Spinal cord (tissue), 10 donors: ENCODE measurements at places on chromosomes 16 and 17.

- no peak for DNase-seq
- no peaks in the 10 kb centered on the region for H3K36me3 ChIP-seq
- H3K27me3 ChIP-seq = no peaks in the 10 kb centered on the region
- H3K27ac ChIP-seq = no peak overlapping the region
- H3K4me3 ChIP-seq = no peak overlapping the region
- H3K4me1 ChIP-seq = peaks cover 11% of the 10 kb centered on the region
Measured at GRCh38 chr17:51652529-51652928, 392.2 kb downstream of the UTP18 start.

DNA sequence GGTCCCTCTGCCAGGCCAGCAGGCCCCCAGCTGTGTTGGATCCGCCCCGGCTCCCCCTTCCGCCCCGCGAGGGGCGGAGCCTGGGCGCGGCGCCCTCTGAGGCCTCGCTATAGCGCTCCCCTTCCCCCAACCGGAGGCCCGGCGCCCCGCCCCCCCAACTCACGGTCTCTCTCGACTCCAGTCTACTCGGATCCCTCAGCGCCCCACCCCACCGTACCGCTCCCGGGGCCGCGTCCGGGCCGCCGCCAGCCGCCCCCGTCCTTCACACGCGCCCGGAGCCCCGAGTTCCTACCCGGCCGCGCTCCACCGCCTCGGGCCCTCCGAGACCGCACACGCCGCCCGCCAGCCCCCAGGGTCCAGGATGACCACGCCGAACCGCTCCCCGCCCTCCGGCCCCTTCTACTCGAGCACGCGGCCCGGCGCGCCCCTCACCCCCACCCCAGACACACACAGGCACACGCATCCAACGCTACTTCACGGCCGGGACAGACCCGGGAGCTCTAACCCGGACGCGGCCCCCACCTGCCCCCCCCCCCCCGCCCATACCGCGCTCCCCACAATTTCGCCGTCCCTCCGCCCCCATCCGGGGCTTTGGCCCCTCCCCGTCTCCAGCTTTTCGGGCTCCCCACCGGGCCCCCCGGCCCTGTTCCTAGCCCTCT lies 1.4 kb downstream of the PHF23 start:
- H3K27me3 ChIP-seq = no peaks in the 10 kb centered on the region
- peaks cover 45% of the 10 kb centered on the region for H3K4me1 ChIP-seq
- DNase-seq = peak; percentile 76

- DNase-seq = peak; percentile 92
- H3K4me3 ChIP-seq = peak within 1 kb of the TSS; percentile 31
- no peaks in the 10 kb centered on the region for H3K27me3 ChIP-seq
- peaks cover 32% of the 10 kb centered on the region for H3K4me1 ChIP-seq
- H3K36me3 ChIP-seq = no peaks in the 10 kb centered on the region
Measured at GRCh38 chr17:34254651-34255380, at the start of gene CCL2. Gene CCL2 (plus strand): TSS chr17:34255285. CDS start chr17:34255350, 65 bp downstream.

- H3K4me3 ChIP-seq = peak overlapping the region; percentile 61
- no peak overlapping the region for H3K27ac ChIP-seq
- H3K4me1 ChIP-seq = peaks cover 36% of the 10 kb centered on the region
- no peaks in the 10 kb centered on the region for H3K36me3 ChIP-seq
- peaks cover 14% of the 10 kb centered on the region for H3K27me3 ChIP-seq
- no peak for DNase-seq
Measured at GRCh38 chr16:49857423-49858181, 1.7 kb upstream of the ZNF423 start.

DNA sequence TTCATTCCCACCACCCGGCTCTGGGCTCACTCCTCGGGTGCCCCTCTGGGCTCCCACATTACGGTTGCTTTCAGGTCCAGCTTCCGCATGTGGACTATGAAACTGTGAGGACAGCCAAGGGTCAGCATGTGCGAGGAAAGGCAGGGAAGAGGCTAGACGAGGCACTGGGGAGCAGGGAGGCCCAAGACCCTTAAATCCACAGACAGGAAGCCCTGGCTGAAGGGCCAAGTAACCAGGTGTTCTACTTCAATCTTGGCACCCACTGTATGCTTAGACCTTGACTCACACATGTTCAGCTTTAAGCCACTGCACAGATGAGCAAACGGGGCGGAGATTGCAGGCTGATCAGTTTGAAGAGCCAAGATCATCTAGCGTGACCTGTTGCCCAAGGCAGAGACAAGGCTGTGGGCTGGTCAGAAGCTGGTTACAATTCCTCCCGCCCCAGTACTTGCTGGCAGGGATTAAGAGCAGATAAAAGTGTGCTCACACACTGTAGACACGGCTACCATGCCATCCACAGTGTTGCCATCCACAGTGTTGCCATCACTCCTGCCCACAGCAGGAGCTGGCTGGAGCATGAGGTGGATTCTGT lies at the start of gene CES4A:
Gene CES4A, plus strand, starts transcription at position 393 of the 592 bp plus-strand sequence. Its CDS starts 184 bp downstream, at position 577.
- H3K27me3 ChIP-seq = no peaks in the 10 kb centered on the region
- H3K4me3 ChIP-seq = no peak within 1 kb of the TSS
- DNase-seq = no peak
- H3K36me3 ChIP-seq = no peaks in the 10 kb centered on the region
- H3K4me1 ChIP-seq = no peaks in the 10 kb centered on the region

GRCh38 chr17:39151943-39152818 lies 744 bp upstream of the PLXDC1 start:
- peak; percentile 75 for DNase-seq
- peaks cover 38% of the 10 kb centered on the region for H3K4me1 ChIP-seq
- peak overlapping the region; percentile 90 for H3K27ac ChIP-seq
- peaks cover 11% of the 10 kb centered on the region for H3K27me3 ChIP-seq

- no peak for DNase-seq
- H3K4me3 ChIP-seq = peak overlapping the region; percentile 54
- peaks cover 60% of the 10 kb centered on the region for H3K4me1 ChIP-seq
- peak overlapping the region; percentile 52 for H3K27ac ChIP-seq
Measured at GRCh38 chr16:2008631-2009163, 924 bp downstream of the ZNF598 start.

- H3K4me3 ChIP-seq = no peak overlapping the region
- H3K27ac ChIP-seq = no peak overlapping the region
Measured at GRCh38 chr16:73285436-73286201, 237.7 kb upstream of the ZFHX3 start.

DNA sequence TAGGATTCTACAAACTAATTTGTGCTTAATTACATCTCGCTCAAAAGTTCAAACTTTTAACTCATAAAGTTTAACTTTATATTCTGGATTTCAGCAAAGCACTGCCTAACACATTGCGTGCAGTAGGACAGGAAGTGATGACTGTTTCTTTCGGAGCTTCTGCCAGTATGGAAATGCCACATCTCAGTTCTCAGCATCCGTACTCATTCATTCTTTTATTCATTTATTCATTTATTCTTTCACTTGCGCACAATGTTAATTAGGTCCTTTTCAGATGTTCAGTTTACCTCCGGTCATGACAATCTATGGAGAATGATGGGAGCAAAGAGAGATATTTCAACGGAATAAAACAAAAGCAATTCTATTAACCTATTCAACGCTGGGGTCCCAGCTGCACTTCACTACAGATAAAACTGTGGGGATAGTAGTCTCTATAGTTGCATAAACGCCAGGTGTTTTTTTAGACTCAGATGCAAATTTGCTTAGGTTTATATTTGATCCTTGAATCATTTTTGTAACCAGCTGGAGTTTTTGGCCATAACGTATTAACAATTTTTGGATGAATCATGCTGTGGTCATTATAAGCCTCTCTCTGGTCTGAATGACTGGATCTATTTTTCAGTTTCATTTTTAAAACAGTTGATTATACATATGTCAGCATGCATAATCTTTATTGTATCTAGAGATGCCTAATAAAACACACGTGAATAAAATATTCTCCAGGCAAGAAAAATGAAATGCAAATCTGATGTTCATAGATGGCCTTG lies 143.9 kb downstream of the KCNJ2 start:
- DNase-seq = no peak
- H3K36me3 ChIP-seq = no peaks in the 10 kb centered on the region
- no peaks in the 10 kb centered on the region for H3K27me3 ChIP-seq
- H3K4me1 ChIP-seq = no peaks in the 10 kb centered on the region
- H3K4me3 ChIP-seq = no peak overlapping the region

GRCh38 chr17:61669522-61669921 lies 78.5 kb upstream of the NACA2 start:
- H3K36me3 ChIP-seq = no peaks in the 10 kb centered on the region
- DNase-seq = no peak
- no peaks in the 10 kb centered on the region for H3K27me3 ChIP-seq
- no peaks in the 10 kb centered on the region for H3K4me1 ChIP-seq
- H3K27ac ChIP-seq = no peak overlapping the region
- H3K4me3 ChIP-seq = no peak overlapping the region

DNA sequence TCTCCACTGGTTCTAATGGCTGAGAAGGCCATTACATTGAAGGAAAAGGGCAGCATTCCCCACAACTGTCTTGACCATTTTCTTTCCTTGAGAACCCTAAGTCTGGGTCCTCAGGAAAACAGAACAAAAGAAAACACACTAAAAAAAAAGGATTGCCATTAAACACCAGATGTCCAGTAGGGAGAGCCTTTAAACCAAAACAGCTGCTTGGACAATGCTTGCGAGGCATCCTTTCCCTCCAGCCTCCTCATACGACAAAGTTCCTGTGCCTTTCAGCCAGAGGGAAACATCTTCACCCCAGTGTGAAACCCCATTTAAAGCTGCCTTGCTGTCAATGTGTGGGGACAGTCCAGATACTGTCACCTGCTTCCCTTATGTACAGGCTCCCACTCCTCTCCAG lies 74.3 kb downstream of the MMD start:
- H3K4me1 ChIP-seq = no peaks in the 10 kb centered on the region
- no peak for DNase-seq
- no peaks in the 10 kb centered on the region for H3K36me3 ChIP-seq
- H3K27ac ChIP-seq = no peak overlapping the region

GRCh38 chr17:72175787-72176515 lies 55.1 kb downstream of the SOX9 start:
- H3K27me3 ChIP-seq = no peaks in the 10 kb centered on the region
- DNase-seq = no peak
- H3K4me3 ChIP-seq = no peak overlapping the region
- H3K4me1 ChIP-seq = peaks cover 39% of the 10 kb centered on the region
- no peaks in the 10 kb centered on the region for H3K36me3 ChIP-seq

DNA sequence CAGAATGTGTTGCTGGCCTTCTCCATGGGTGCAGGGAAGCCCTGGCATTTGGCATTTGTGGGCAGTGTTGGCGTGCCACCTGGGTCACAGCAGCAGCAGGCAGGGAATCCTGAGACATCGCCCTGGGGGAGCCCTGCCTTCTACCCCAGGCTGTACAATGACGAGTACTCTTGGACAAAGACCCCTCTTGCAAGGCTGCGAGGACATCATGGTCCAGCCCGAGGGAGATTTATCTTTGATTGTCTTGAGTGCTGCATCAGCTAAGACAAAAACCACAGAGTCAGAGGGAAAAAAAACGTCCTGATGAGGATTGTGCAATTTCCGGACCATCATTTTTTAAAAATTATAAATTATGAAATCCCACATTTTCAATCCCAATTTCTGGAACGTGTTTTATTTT lies 3.7 kb downstream of the CRISPLD2 start:
- no peak for DNase-seq
- peaks cover 7% of the 10 kb centered on the region for H3K27me3 ChIP-seq
- H3K4me1 ChIP-seq = peaks cover 41% of the 10 kb centered on the region
- H3K4me3 ChIP-seq = no peak overlapping the region

DNA sequence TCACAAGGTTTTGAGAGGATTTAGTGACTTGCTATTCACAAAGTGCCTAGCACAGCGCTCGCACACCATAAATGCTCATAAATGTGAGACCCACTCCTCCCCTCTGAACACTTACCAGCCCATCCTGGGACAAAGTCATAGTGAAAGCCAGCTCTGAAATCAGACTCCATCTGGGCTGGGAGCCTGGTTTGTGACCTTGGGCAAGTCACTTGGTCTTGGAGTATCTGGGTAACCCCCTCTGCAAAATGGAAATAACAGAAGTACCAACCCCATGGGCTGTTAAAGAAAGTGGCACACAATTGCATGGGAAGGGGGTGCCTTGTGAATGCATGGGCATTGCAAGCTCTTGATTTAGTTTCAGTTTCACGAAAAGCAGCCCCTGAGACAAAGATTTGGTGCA lies 104.7 kb upstream of the CDH5 start:
- no peak for DNase-seq
- no peak overlapping the region for H3K4me3 ChIP-seq
- H3K27ac ChIP-seq = no peak overlapping the region
- H3K4me1 ChIP-seq = peaks cover 31% of the 10 kb centered on the region
- H3K36me3 ChIP-seq = no peaks in the 10 kb centered on the region

GRCh38 chr17:77144227-77144626 lies 3.5 kb downstream of the SEC14L1 start:
- DNase-seq = no peak
- peaks cover 30% of the 10 kb centered on the region for H3K4me1 ChIP-seq
- H3K4me3 ChIP-seq = no peak overlapping the region
- peaks cover 35% of the 10 kb centered on the region for H3K36me3 ChIP-seq
- H3K27me3 ChIP-seq = no peaks in the 10 kb centered on the region
- H3K27ac ChIP-seq = no peak overlapping the region

GRCh38 chr16:63628812-63629211 lies 1493.1 kb downstream of the CDH11 start:
- peak; percentile 52 for DNase-seq
- no peak overlapping the region for H3K4me3 ChIP-seq
- no peaks in the 10 kb centered on the region for H3K4me1 ChIP-seq
- H3K36me3 ChIP-seq = no peaks in the 10 kb centered on the region
- no peaks in the 10 kb centered on the region for H3K27me3 ChIP-seq
- H3K27ac ChIP-seq = no peak overlapping the region

GRCh38 chr17:34173241-34173640 lies 81.8 kb upstream of the CCL2 start:
- no peak overlapping the region for H3K4me3 ChIP-seq
- H3K4me1 ChIP-seq = no peaks in the 10 kb centered on the region
- no peak overlapping the region for H3K27ac ChIP-seq
- no peak for DNase-seq

- peak overlapping the region; percentile 6 for H3K27ac ChIP-seq
- no peak overlapping the region for H3K4me3 ChIP-seq
- H3K27me3 ChIP-seq = no peaks in the 10 kb centered on the region
- peaks cover 61% of the 10 kb centered on the region for H3K4me1 ChIP-seq
Measured at GRCh38 chr17:19247473-19247872, 10.3 kb downstream of the EPN2 start.

- no peaks in the 10 kb centered on the region for H3K27me3 ChIP-seq
- H3K4me1 ChIP-seq = peaks cover 31% of the 10 kb centered on the region
- H3K27ac ChIP-seq = no peak overlapping the region
- H3K36me3 ChIP-seq = no peaks in the 10 kb centered on the region
- no peak overlapping the region for H3K4me3 ChIP-seq
Measured at GRCh38 chr16:17362946-17363345, 107.8 kb downstream of the XYLT1 start.

- DNase-seq = peak; percentile 15
- peak overlapping the region; percentile 71 for H3K27ac ChIP-seq
- H3K4me3 ChIP-seq = no peak overlapping the region
- peaks cover 42% of the 10 kb centered on the region for H3K4me1 ChIP-seq
- no peaks in the 10 kb centered on the region for H3K27me3 ChIP-seq
Measured at GRCh38 chr17:73630965-73631595, 13.2 kb downstream of the SDK2 start.

DNA sequence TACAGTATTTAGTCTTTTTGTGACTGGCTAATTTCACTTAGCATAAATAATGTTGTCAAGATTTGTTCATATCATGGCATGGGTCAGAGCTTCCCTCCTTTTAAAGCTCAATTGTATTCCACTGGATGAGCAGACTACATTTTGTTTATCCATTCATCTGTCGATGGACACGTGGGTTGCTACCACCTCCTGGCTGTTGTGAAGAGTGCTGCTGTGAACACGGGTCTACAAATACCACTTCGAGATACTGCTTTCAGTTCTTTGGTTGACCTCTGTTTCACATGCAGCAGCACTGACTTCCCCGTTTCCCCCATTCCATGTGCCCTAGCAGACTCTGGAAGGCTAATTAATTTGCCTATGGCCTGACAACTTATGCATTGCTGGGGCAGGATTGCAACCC lies 285.4 kb downstream of the SHISA9 start:
- no peak for DNase-seq
- H3K27ac ChIP-seq = no peak overlapping the region
- H3K27me3 ChIP-seq = no peaks in the 10 kb centered on the region
- no peak overlapping the region for H3K4me3 ChIP-seq
